ENCODE measurements at places on chromosomes 3 and 15.

DNA sequence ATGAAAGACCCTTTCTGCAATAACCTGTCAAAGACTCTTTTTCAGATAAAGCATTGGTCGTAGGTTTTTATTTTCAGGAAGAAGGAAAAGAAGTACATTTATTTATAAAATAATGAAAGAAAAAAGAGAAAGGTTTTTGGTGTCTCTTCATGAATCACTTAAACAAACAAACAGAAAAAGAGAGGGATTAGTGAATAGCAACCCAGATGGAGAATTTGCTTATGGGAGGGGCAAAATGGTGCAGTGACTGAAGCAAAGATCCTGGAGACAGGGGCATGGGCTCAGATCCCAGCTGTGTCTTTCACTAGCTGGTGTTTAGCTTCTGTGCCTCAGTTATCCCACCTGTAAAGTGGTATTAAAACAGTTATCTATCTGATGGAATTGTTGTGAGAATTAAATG is 78.6 kb upstream of the PFN2 start:
- DNase-seq: no peak

DNA sequence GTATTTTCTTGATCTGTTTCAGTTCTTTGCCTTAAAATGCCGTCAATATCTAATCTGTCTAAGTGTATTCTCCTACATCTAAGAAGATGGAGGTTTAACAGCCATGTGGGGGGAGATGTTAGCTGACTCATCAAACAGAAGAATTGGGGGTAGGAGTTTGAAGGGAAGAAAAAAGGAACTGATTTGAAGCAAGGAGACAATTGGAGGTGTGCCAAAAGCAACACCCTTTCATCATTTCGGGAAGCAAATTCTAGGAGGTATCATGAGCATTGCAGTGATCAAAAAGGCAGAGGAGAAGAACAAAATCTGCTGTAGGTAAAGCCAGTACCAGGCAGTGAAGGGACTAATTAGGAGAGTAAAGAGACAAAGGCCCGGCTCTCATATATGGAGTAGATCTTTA is 337.3 kb upstream of the TBC1D5 start:
- DNase-seq: no peak

- DNase-seq: no peak
Observed at GRCh38 chr3:182949688-182950087, 30.6 kb downstream of the DCUN1D1 start.

GRCh38 chr3:150458001-150458400 is 49.9 kb downstream of the TSC22D2 start:
- DNase-seq: no peak

GRCh38 chr3:142568393-142569017 is 10.0 kb downstream of the ATR start:
- no peak for DNase-seq

GRCh38 chr3:117873249-117873600 is 1161.4 kb downstream of the IGSF11 start:
- peak; percentile 34 for DNase-seq

- no peak for DNase-seq
Observed at GRCh38 chr3:192039593-192039992, 578.6 kb downstream of the PYDC2 start.

DNA sequence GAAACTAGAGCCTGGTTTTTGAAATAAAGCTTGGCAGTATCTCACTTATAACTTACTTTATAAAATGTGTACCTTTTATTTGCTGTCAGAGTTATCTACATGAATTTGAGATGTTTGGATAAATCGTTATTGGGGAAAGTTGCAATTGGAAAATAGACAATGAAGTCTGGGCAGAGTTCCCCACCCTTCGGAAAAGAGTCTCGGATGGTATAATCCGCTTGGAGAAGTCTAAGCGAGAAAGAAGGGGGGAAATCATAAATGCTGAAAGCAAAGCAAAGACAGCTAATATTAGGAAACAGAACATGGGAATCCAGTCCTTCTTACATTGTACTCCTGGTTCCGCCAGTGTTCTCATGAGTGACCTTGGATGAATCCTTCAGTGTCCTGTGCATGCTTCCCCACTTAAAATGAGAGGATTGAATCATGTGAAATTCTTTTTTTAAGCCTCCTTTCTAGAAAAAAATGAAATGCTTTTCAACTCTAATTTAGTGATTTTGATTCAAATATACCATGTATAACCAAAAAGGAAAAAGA is 162.4 kb downstream of the ATG7 start:
- no peak for DNase-seq

DNA sequence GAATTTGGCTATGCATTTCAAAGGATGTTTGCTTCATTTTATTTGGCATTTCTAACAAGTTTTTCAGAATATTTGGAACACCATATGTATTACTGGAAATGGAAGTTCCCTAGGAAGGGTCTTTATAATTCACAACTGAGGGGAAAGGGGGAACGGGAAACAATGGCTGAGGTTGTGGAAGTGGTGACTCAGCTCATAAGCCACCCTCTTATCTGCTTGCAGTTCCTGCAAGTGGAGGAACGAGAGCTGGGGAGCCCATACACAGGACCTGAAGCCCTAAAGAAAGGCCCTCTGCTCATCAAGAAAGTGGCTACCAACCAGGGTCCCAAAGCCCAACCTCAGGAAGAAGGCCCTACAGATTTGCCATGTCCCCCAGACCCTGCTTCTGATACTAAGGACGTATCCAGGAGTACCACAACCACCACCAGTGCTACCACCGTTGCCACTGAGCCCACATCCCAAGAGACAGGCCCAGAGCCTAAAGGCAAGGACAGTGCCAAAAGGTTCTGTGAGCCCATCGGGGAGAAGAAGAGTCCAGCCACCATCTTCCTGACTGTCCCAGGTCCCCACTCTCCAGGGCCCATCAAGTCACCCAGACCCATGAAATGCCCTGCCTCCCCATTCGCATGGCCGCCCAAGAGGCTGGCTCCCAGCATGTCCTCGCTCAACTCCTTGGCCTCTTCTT is 37.9 kb downstream of the ESYT3 start:
- DNase-seq: no peak

GRCh38 chr3:20772869-20773268 is 586.9 kb upstream of the SGO1 start:
- DNase-seq: no peak

DNA sequence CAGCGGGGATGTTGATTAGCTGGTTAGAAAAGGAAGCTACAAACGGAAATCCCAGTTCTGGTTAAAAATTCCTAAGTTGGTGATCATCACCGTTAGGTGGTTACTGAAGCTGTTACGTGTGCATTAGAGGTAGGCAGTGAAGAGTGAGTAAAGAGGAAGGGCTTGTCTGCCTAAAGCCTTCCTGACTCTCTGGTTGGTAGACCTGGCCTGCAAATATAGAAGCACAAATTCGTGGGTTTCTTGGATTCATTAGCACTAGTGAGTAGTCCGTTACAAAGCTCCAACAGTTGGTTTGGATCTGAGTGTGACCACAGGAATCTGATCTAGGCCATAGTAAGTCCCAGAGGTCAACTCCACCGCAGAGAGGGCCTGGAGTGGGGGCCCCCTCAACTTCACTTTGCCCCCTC is 174.0 kb upstream of the TP63 start:
- DNase-seq: no peak

DNA sequence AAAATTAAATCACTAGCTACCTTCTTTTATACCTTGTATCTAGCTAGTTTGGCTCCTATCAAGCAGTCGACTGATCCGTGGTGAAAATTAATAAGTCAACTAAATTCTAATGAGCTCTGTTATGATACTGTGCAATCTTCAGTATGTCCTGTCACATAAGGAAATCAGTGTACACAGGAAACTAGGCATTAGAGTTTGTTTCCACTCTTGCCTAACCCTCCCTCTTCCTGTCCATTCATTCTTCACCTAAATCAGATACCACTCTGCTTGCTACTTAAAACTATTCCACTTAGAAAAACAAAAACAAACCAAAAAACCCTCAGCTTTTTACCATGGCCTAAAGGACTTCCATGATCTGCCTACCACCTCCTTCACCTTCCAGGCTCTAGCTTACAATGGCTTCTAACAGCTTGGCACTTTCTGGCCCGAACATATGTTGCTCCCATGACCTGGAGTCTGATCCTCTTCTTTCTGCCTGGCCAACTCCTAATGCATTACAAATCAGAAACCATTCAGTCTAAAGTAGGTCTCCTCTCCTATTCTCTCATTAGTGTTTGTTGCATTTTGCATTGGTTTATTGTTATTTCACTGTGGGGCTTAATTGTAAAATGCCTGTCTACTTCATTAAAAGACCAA is 7.9 kb downstream of the RFC4 start:
- no peak for DNase-seq

DNA sequence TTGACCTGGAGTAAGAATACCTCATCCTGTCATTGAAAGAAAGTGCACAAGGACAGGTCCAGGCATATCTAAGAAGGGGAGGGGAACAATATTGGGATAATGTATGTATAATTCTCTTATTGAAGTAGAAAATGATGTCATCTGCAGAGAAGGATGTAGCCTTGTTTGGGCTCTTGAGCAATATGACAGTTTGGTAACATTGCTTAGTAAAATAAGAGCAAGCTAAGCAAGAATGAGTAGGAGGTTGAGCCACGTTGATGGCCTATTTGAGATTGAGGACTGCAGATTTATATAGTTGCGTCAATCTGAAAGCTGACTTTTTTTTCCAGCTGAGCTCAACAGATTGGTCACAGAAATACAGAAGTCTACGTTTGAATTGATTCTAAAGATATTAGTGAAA is 145.2 kb downstream of the FILIP1L start:
- no peak for DNase-seq

GRCh38 chr3:159766563-159767185 is 222.0 kb upstream of the IL12A start:
- DNase-seq: peak; percentile 78

All from hippocampal formation (tissue), 2 donors.